Hepatocyte (in vitro differentiated cells): ENCODE measurements at places on chromosomes 16 and 17.
A peak's percentile ranks its signal among the peaks of the same experiment; 100 is the strongest.

DNA sequence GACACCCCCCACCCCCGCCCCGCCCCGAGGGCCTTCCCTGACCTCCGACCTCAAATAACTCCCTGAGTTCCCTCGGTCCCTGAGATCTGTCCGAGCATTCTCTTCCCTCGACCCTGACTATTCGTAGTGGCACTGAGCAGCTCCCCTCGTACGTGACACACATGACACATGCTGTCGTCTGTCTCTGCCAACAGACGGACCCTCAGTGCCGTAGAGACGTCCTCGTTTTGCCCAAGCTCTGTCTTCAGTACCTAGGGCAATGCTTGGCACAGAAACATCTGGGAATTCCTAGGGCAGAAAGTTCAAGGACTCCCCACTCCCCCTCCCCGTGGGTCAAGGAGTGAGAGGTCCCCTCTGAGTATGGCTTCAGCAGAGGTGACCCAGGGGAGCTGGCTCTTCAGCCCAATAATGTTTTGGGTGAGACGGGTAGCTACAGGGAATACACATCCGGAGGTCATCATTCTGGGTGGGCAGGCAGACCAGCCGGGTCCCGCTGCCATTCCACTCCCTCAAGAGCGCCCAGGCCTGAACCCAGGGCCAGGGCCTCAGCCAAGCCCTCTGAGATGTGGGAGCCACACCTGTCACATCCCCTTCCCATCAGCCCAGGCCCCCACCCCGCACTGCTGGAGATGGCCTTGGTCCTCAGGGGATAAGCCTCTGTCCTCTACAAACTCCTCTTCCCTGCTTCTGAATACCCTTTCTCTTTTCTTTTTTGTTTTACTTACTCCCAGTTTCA lies 671 bp upstream of the FADS6 start:
- peak; percentile 4 for DNase-seq

DNA sequence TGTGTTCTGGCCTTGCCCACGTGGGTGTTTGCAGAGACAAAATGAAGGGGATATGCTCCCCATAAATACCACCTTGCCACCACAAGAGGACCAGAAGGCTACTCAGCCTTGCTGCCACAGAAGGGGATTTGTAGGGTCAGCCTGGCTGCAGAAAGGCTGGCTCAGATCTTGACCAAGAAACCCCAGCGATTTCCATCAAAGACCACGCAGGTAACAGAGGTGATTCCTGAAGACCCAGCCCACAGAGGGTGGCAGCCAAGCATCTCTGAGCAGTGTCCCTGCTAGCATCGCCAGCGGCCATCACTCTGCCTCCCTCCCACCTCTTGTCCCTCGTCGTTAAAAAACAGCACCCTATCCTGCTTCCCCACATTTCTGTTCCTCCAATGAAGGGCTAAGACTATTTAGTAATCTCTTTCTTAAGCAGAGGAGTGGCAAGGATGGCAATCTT lies 54.9 kb downstream of the BEAN1 start:
- DNase-seq, result no peak

DNA sequence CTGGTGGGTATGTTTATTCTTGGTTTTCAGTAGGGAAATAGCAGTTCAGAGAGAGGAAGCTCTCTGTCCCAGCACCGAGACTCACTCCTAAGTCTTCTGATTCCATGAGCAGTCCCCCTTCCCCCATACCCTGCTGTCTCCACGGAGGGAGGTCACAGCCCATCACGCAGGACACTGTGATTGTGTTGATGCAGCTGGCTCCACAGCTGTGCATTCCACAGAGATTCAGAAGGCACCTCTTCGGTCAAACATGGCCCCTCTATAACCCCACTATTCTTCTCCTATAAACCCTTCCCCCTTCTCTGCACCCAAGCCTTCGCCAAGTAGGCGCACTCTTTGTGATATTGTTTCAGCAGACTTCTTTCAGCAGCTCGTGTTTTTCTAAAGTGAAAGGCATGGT lies 104.3 kb upstream of the HLF start:
- no peak for DNase-seq

- DNase-seq, result no peak
Observed at GRCh38 chr16:19582050-19582831, 26.7 kb downstream of the VPS35L start.

GRCh38 chr16:87040169-87041117 lies 276.7 kb downstream of the C16orf95 start:
- DNase-seq, result no peak

- DNase-seq, result no peak
Observed at GRCh38 chr16:56989988-56990387, 631 bp downstream of the NLRC5 start.

- no peak for DNase-seq
Observed at GRCh38 chr16:84768061-84768807, 51.6 kb upstream of the CRISPLD2 start.

GRCh38 chr16:57479205-57479975 lies 6.9 kb downstream of the DOK4 start:
- DNase-seq, result peak; percentile 77

DNA sequence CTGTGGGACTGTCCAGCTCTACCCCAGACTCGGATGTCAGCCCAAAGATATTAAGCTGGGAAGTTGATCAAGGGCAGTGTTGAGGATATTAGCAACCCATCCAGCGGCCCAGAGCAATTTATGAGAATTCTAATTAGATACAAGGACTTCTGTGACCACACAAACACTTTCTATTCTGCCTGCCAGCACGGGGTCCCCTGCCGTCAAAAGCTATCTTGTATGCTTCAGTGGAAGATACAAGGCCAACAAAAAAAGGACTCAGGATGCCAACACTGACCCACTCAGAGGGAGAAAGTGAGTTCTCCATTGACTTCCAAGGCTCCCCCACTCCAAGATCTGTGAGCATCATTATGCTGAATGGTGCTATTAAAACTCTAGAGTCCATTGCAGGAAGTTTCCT lies 390.7 kb downstream of the GRIN2A start:
- no peak for DNase-seq

DNA sequence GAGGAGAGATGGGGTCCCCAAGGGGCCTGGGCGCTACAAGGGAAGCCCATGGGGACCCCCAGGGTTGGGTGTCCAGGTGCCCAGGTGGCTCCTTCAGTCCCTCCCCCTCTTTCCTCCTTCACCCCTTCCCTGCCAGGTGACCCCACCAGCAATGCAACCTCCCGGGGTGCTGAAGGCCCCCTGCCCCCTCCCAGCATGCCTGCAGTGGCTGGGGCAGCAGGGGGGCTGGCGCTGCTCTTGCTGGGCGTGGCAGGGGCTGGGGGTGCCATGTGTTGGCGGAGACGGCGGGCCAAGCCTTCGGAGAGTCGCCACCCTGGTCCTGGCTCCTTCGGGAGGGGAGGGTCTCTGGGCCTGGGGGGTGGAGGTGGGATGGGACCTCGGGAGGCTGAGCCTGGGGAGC lies 4.0 kb downstream of the EFNB3 start:
- no peak for DNase-seq

DNA sequence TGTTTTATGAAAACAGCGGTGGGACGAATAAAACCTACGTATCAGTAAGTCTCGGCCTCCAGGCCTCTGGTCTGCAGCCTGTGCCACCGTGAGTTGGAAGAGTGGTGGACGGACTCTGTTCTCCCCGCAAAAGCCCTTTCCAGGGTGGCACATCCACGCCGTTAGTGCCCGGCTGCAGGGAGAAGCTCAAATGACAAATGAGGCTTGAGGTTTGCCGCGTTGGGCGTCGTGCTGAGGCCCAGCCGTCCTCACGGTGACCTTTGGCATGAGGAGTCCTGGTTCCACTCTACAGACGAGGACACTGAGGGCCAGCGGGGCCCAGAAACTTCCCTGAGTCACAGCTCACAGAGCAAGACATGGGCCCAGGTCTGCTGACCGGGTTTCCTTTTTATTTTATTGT lies 40.2 kb downstream of the JPH3 start:
- no peak for DNase-seq

DNA sequence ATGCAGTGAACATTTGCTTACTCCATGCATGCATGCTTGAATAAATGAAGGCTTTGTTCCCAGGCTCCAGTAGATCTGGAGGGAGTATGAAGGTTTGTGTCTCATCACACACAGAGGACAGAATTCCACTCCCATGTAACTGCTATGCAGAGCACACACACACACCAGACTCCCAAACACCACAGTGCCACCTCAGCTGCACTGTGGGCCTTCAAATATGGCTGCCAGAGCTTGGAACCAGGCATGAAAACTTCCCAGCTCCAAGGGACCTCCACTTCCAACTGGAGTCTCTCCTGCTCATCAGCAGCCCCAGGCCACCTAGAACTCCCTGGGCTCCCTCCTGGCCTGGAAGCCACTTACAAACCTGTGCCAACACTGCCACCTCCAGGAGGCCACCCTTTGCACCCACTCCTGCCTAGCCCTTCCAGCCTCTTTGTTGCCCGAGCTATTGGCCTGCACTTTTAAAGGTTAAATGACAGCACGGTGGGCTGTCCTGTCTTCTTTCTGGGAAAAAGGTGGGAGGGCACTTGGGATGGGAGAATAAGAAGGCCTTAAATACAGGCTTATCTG lies 151.2 kb downstream of the ZNF423 start:
- DNase-seq, result no peak

DNA sequence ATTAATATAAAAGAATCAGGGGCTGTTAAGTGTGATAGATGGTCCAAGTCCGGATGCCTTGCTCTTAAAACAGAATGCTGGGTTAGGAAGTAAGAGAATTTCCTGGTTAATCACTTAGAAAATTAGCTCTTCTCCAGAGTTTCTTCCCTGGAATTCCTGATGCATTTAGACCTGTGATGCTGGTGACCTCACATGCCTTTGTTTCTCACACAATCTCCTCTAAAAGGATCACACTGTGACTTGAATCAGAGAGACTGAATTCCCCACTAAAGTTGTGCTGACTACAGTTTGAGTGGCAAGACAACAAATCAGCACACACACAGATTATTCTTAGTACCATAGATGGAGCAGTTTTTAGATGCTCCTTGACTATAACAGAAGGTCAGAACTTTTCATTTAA lies 4.4 kb upstream of the RNF43 start:
- DNase-seq, result no peak

DNA sequence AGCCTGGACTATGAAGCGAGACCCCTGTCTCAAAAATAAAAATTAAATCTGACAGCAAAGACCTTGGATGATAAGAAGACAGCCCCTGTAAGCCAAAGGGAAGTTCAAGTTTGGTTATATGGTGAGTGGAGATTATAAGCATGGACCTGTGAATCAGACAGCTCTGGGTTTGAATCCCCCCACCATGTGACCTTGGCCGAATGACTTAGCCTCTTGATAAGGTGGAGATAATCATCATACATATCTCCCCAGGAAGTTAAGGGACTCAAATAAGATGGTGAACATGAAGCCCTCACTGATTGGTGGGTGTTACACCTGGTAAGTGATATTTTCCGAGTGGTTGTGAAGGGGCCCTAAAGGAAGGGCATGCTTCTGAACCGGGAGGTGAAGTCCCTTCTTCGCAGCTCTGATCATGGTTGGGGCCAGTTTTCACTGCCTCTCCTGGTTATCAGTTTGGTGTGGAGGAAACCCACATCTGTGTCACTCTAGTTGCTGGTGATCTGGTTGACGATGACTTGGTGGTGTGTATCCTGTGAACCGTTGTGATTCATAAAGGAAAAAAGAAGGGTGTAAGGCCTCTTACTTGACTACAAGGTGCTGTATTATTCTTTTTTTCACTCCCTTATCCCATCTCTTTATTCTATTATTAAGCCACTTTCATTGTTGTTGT lies 61.7 kb upstream of the CLEC18A start:
- no peak for DNase-seq
